AG04450 (cell line): ENCODE measurements at places on chromosomes 7 and 10.

DNA sequence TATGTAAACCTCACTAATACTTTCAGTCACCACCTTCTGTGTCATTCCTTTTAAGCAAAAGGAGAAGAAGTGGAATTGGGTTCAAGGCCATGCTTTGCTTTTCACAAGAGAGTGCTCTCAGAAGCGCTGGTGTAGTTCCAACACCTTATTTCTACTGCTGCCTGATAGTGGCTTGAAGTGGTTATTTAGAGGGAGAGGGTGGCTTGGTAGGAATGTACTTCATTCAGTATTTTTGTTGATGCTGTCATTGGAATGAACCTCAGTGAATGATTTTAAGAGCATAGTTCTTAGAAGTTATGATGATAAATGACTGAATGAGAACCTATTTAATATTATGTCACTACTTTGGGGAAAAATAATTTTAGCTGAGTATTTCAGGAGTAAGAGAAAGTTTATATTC, 396.7 kb downstream of the EXOC4 start:
- no peak for DNase-seq

- DNase-seq = no peak
Measured at GRCh38 chr7:82517050-82517449, 73.5 kb upstream of the CACNA2D1 start.

- DNase-seq = no peak
Measured at GRCh38 chr7:47685712-47686376, 103.9 kb upstream of the TNS3 start.

DNA sequence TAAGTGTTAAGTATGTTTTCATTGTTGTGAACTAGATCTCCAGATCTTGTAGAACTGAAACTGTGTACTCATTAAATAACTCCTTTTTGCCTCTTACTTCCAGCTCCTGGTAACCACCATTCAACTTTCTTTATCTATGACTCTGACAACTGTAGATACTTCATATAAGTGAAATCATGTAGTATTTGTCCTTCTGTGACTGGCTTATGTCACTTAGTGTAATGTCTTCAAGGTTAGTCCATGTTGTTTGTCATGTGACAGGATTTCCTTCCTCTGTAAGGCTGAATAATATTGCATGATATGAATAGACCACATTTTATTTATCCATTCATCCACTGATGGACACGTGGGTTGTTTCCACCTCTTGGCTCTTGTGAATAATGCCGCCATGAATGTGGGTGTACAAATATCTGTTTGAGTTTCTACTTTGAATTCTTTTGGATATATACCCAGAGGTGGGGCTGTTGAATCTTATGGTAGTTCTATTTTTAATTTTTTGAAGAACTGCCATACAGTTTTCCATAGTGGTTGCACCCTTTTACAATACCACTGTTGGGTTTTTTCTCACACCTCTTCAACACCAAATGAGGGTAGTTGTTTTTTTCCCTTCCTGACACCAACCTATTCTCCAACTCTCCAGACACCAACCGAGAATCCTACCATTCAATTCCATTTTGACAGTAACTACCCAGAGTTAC, 10.7 kb upstream of the FMC1 start:
- no peak for DNase-seq
